ENCODE measurements at places on chromosomes 7 and 10.
A peak's percentile ranks its signal among the peaks of the same experiment; 100 is the strongest.

- DNase-seq: no peak
These were observed 825 bp downstream of the RAB11FIP2 start for GRCh38 chr10:118045837-118046394.

GRCh38 chr10:25867321-25867720, 66.7 kb upstream of the MYO3A start:
- DNase-seq: no peak

DNA sequence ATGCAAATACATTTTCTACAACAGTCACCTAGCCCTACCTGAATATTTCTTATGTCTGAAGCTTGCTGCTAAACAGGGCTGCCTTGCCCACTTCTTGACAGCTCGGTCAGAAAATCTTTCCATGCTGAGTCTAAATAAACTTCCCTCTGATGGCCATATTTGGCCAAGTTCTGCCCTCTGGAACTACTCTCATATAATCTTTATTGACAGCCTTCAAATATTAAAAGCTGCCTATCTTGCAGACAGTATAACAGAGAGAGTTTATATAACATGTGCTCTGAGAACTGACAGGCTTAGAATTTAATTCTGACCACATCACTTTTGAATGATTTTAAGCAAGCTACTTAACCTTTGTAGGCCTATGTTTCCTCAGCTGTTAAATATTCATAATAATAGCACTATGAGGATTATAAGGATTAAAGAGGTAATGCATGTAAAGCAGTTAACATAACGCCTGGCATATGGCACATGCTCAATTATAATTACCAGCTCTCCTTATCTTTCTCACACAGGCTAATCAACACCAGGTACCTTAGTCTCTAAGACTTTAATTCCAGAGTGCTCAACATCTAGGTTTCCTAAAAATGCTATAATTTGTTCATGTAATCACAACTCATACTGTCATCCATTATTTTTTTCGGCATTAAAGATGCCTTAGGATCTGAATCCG, 334.1 kb downstream of the HPSE2 start:
- DNase-seq: no peak

DNA sequence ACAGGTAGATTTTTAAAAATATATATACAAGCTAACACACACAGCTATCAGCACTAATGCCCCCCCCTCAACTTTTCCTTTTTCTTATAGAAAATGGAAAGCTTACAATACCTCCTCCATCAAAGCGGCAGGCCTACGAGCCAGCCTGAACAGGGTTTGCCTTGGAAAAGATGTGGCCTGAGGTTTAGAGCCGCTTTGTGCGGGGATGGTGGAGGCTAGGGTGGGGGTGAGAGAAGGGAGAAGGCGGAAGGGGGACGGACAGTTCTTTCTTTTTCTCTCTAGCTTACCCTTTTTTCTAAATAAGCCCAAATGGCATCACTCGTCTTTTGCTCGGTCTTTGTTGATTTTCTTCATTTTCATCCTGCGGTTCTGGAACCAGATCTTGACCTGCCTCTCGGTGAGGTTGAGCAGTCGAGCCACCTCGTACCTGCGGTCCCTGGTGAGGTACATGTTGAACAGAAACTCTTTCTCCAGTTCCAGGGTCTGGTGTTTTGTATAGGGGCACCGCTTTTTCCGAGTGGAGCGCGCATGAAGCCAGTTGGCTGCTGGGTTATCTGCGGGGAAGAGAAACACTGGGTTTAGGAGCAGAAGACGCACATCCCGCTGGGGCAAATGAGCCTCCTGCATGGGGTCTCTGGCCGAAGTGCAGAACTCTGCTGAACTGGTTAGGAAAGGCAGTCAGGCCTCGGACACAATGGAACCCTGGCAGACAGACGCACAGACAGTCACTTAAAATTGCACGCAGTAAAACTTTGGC, 1.9 kb downstream of the HOXA9 start:
- DNase-seq: no peak

GRCh38 chr10:31058795-31059703, 27.4 kb upstream of the ZNF438 start:
- DNase-seq: no peak

DNA sequence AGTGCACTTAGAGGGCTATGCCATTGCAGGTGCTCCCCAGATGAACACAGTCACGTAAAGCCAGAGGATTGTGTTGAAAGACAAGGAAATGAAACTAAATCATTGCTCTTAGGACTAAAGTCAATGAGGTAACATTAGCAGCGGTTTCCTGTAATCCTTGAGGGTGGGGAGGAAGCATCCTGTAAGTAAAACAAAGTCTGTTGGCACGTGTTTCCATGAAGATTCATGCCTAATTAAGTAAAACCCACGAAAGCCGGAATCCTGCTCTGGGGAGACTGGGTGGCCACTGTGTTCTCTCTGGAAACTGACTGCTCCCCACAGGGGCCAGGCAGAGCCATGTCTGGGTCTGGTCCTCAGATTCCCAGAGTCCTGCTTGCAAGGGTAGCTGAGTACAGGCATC, 18.3 kb downstream of the STEAP1B start:
- DNase-seq: no peak

- peak; percentile 44 for DNase-seq
These were observed 41.1 kb upstream of the BMPR1A start for GRCh38 chr10:86715156-86715795.

DNA sequence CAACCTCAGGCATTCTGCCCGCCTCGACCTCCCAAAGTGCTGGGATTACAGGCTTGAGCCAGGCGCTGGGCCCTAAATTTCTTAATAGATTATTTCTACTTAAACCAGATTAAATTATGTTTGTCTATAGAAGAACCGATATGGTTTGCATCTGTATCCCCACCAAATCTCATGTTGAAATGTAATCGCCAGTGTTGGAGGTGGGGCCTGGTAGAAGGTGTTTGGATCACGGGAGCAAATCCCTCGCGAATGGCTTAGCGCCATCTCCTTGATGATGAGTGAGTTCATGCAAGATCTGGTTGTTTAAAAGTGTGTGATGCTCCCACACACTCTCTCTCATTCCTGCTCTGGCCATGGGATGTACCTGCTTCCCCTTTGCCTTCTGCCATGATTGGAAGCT, 109.3 kb upstream of the NANOS1 start:
- DNase-seq: peak; percentile 24

DNA sequence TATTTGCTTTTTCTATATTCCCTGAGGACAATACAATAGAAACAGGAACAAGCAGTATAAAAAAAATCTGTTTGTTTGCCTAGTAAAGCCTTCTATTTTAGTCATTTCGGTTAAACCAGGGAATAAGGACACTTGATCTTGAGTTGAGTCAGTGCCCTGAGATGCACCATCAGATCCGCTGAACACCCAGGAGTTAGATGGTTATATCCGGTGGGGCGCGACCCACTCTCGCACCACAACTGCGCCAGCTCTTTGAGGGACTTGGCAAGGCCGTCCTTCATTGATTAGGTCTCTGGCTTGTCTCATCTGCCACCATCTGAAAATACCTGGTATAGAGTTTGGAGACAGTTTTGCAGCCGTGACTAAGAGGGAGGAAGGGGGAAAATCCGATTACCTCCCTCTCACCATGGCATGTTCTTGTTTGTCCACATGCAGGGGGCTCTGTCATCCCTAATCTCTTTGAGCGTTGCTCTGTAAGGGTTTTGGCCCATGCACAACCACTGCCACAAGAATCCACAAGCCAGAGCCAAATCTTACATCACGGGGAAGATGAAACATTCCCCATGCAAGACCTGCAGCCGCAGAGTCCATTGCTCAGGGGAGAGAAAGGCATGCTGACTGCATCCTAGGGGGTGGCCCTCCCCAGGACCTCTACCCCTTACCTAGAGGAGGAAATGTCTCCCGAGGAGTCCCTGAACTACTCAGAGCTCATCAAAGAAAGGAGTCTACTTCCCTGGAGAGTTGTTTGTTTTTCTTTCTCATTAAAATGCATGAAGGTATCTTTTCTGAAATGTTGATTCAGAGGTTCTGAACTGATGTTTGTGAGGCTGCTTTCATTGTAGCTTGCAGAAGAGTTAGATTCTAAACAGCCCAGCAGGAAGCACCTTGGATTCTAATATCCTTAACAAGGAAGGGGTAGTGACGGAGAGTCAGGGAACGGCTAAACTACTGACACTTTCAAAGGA, 101.6 kb upstream of the FAM171A1 start:
- DNase-seq: peak; percentile 58

DNA sequence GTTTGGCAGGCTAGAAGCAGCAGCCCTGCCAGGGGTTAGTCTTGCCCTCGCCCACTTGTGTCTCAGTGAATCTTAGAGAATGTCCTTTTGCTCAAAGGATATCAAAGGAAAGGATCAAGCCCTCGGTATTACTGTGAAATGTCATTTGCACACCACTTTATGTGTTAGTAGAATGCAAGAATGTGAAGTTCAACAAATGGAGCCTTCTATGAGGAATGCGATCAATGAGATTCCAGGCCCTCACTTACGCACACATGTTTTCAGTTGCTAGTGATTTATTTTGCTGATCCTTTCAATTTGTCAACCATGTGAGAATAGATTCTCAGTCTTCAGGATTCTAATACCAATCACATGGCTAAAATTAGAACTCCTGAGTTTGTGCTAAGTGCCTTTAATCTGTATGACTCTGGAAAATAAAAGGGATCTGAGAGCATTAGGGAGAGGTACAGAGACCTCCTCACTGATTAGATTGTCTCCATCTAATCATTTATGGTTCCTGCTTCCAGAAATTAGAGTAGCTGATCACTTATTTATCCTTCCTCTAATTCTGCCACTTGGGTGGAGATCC, 123.0 kb upstream of the SP4 start:
- no peak for DNase-seq

DNA sequence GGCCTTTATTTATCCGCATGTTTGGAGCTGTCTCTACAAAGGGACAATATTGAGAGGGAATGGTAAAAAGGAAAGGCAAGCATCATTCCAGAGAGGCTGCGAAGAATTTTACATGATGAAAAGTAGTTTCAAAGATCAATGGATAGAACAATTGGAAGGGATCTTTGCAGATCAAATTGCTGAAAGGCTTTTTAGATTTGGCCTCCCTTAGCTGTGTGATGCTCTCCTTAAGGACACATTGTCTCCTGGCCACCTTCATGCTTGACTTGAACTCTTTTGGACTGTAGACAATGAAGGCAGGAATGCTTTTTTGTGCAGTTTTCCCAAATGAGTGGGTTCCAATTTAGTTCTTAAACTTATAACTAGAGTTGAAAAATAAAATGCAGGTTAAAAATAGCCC, 344.7 kb downstream of the ARL4A start:
- no peak for DNase-seq

DNA sequence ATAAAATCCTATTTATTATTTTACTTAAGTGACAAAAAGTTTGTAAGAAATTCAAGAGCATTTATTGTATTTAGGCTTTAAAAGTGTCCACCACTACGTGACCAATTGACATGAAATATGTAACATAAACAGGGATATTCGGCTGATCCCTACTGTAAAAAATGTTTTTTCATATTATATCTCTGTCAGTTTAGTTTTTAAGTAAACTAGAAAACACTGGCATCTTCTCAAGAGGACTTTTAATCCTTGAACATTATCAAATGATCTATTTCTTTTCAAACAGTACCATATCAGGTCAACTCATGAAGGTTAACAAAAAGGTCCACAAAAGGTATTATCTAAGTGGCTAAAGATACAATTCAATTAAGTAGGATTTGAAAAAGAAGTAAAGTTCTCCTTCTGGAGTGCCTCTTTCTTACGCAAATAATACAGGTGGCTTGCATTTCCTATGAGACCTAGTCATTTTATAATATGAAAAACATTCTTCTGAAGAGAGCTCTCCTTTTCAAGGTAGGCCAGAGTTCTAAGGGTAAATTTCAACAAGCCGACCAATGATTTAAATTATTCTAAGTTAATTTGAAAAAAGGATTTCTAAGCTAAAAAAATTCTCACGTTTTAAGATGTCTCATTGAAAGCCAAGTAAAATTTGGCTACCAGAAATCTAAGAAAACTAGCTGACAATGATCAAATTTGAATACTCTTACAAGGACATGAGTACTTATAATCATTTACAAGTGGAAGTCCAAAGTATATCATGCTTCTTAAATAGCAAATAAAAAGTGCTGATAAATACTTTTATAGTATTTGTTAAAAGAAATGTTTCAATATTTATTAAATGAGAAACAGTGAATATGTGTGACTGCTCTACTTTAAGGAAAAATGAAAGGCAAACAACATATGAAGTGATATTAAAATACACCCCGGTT, 133.5 kb downstream of the NRBF2 start:
- no peak for DNase-seq

DNA sequence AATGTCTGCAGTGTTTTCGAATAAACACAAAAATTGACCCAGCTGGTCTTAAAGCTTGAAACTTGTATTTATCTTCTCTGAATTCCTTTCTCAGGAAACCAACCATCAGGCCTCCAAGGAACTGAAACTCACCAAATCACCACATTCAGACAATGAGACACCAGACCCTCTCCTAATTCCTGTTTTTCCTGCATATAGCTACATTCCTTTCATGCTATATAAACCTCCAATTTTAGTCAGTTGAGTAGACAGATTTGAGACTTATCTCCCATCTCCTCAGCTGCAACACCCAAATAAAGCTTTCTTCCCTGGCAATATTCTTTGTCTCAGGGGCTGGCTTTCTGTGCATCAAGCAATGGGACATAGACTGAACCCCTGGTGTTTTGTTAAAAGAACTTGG, 317.0 kb downstream of the CACNA2D1 start:
- no peak for DNase-seq

DNA sequence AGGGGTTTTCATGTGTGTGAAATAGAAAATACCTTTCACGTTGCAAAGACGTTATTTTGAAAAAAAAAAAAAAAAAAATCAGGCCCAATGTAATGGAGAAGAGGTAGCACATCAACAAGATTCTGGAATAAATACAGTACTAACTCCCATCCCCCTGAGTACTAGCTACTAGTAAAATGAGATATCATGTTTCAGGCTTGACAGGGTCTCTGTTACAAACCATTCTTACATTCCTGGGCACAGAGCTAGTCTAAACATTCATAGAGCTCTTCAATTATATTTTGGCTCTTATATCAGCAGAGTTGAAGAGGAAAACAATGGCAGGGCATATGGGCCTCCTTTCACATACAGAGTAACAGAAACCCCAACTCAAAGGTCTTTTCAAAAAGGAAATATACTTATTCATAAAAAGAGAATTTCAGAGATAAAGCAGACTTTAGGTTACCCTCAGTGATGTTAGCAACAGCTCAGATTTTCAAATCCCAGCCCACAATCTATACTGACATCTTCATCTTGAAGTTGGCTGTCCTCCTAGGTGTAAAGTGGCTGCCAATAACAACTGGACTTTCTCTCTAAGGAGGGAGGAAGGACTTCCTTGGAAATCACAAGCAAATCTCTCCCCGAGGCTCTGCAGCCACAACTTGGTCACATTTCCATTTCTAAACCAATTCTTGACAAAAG, 18.6 kb downstream of the C7orf33 start:
- no peak for DNase-seq

- no peak for DNase-seq
These were observed 93.8 kb upstream of the IKZF1 start for GRCh38 chr7:50210706-50211115.

DNA sequence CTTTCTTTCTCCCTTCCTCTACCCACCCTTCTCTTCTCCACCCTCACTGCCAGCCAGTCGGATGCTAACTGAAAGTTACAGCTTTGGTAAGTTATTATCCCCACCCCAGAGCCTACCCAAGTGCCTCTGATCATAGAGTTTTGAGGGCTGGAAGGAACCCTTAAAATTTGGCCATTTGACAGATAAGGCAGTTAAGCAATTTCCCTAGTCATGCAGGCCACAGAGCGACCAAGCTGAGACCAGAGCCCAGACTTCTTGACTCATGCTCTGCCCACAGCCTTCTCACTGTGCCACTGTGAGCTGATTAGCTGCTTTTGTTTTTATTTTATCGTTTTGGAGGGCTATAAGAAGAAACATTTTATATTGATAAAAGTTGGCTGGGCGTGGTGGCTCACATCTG, 17.2 kb downstream of the SAP25 start:
- DNase-seq: no peak

Measured in H1 (cell line).